Ammon's horn (tissue), 1 donor: ENCODE measurements at places on chromosomes 11 and 22.
A peak's percentile ranks its signal among the peaks of the same experiment; 100 is the strongest.

DNA sequence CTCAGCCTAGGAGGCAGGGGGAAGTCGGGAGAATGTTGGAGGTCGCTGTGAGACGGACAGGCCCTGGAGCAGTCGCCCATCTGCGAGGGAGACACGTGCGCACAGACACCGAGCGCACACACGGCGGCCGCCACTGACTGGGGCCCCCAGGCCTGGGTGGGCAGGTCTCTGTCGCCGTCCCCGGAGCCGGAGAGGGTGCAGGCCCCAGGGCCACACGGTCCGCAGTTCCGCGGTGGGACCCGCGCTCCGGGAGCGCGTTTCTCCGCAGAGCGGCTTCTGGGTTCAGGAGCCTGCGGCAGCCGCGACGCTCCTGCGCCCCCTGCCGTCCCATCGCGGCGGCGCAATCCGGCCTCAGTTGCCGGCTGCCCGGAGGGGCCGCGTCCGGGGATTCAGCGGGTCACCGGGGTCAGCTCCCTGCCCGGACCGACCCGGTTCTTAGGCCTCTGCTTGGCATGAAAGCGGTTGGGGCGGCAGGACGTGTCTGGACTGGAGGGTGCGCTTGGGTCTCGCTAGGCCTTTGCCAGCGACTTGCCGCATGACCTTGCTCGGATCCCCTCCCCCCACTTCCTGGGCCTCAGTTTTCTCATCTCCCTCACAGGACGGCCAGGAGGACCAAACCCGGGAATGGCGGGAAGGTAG lies 31.2 kb downstream of the PDE2A start:
- DNase-seq, result peak; percentile 57

DNA sequence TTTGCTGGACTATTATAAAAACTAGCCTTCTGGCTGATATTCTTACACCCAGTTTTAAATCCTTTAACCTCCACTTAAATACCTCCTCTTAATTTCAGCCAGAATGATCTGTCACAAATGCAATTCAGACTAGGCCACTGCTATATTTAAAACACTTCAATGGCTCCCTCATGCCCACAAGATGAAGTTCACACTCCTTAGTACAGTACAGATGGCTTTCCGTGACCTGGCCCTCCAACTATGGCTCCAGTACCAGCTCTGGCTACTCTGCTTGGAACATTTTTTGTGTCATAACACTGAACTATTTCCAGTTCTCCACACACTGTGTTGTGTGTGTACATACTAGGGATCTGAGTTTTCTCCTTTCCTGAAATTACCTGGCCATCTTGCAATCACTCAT lies 353.4 kb downstream of the SOX6 start:
- DNase-seq, result no peak

DNA sequence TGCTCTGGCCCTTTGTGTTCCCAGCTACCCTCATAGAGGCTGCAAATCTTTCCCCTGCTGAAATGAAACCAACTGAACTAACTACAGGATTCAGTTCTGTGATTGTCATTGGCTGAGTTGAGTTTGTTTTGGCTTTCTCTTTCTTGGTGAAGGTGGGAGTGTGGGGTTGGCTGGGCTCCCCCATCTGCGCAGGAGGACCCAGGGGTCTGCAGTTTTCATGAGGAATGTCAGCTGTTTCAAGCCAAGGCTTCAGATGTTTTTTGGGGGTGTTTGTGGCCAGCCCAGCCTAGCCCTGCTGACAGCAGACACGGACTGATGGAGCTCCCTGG lies 34.0 kb downstream of the LRP5 start:
- no peak for DNase-seq

DNA sequence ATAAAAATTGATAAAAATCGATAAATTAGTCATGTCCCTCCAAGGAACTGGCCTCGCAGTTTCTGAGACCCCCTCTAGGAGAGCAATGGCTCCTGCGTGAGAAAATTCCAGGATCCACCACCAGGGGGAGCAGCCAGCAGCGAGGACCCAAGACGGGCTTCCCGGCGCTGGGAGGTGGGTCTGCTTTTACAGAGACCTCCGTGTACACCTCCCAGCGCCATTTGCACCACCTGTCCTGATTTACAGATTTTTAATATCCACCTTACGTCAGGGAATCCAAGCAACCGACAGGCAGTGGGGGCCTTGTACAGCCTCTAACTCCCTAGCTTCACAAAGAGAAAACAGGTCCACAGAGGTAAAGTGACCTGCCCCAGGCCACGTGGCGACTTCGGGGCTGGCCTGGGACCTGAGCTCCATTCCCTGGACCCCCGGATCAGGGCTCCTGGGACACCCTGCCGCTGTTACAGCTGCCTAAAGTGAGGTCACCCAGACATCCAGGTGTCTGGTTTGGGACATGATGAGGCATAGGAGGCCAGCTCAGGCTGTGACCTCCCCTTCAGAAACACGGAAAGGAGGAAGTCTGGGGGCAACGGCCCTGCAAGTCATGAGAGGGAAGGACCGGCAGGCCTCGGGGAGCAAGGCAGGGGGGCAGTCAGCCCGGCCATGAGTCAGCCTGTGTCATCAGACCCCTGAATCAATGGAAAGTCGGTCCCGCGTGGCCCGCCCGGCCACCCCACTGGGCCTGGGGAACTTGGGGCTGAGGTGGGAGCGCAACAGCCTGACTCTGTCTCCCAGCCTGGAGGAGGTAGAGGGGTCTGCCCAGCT lies 3.5 kb downstream of the OSM start:
- DNase-seq, result peak; percentile 64

- no peak for DNase-seq
These were observed 212.4 kb upstream of the C11orf87 start for GRCh38 chr11:109209572-109209971.

GRCh38 chr11:73784080-73784634 lies 3.5 kb upstream of the MRPL48 start:
- DNase-seq, result no peak

DNA sequence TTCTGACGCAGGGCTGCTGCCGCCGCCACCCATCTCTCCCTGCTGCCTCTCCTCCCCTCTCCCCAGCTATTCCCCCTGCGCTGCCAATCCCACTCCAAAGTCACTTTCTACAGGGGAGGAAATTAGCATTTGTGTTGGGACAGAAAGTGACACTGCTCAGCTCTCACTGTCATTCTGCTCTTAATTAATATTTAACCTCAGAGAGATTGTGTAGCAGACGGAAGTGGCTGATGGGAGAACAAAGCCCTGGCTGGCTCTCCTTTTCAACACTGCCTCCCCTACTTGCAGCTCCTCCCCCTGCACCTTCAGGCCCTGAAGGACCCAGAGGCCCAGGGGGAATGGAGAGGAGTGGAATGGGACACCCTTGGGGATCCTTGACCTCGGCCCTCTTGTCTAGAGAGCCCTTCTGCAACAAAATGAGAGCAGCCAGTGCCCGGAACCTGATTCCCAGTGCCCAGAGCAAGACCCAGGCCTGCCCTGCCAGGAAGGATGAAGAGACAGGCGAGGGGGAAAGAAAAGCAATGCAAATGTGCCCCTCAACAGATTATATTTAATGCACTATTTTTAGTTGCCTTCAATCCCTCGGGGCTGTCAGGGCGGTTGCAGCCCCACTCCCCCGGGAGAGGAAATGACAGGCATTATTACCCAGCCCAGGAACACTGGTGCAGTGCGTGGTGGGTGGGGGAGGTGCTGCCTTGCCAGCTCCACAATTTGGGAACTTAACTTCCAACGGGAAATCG lies 14.6 kb upstream of the NRGN start:
- DNase-seq, result no peak
